ENCODE measurements at places on chromosomes 7 and 10. TPM values are rescaled to one million over a fixed set of nuclear protein-coding genes. Genes with fewer than 3 reads are reported as not detected.

DNA sequence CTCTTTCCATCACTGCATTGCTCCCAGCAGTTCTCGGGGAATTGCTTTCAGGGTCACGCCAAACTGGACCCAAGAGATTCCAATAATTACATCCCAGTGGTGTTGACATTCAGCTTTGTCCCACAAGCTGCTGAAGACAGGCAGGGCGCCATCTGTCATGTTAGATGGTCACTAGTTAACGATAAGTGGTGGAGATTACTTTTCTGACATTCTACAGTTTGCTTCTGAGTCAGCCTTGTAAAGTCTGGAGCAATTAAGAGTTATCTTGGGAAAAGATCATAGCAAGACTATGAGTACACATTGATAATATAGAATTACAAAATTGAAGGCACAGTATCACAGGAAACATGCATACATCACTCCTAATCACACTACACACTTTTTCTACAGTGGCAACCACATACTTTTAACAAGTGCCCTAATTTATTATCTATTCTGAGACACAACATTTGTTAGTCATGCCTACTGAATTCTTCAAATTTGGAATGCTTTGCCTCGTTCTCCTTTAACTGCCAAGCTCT is 41.9 kb downstream of the SEMA3C start:
- no peaks in the 10 kb centered on the region for H3K4me1 ChIP-seq
- H3K36me3 ChIP-seq, result no peaks in the 10 kb centered on the region
- no peak overlapping the region for H3K4me3 ChIP-seq
- no peak overlapping the region for H3K27ac ChIP-seq
- H3K27me3 ChIP-seq, result no peaks in the 10 kb centered on the region
- no peak for DNase-seq

DNA sequence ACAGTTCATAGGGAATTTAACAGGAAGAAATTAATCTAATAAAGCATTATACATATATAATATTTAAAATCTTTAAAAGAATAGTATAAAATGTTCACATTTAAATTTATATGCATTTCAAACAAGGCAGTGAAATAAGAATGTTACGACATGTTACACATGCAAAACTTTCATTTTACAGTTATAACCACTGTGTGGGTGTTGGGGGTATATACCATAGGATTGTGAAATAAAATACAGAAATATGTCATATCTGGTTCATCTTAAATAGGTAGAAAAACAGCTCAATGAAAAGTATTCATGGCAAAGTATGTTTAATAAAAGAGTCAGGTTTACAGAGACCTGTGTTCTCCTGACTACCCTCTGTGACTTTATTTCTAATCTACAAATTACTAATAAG is 45.6 kb downstream of the CHCHD3 start:
- no peak overlapping the region for H3K4me3 ChIP-seq
- peaks cover 19% of the 10 kb centered on the region for H3K36me3 ChIP-seq
- DNase-seq, result no peak
- H3K4me1 ChIP-seq, result peaks cover 23% of the 10 kb centered on the region

ZNF239 gene
- 1.7 TPM for total RNA-seq

HGF gene
- total RNA-seq, result not detected
